GM23248 (cell line): ENCODE measurements at places on chromosomes 11 and 22.

- no peak for DNase-seq
- H3K36me3 ChIP-seq: peaks cover 21% of the 10 kb centered on the region; the same call in 1 of the 2 replicates
- no peak overlapping the region for H3K27ac ChIP-seq
These were observed 414 bp upstream of the MIEF1 start for GRCh38 chr22:39501644-39502108.

DNA sequence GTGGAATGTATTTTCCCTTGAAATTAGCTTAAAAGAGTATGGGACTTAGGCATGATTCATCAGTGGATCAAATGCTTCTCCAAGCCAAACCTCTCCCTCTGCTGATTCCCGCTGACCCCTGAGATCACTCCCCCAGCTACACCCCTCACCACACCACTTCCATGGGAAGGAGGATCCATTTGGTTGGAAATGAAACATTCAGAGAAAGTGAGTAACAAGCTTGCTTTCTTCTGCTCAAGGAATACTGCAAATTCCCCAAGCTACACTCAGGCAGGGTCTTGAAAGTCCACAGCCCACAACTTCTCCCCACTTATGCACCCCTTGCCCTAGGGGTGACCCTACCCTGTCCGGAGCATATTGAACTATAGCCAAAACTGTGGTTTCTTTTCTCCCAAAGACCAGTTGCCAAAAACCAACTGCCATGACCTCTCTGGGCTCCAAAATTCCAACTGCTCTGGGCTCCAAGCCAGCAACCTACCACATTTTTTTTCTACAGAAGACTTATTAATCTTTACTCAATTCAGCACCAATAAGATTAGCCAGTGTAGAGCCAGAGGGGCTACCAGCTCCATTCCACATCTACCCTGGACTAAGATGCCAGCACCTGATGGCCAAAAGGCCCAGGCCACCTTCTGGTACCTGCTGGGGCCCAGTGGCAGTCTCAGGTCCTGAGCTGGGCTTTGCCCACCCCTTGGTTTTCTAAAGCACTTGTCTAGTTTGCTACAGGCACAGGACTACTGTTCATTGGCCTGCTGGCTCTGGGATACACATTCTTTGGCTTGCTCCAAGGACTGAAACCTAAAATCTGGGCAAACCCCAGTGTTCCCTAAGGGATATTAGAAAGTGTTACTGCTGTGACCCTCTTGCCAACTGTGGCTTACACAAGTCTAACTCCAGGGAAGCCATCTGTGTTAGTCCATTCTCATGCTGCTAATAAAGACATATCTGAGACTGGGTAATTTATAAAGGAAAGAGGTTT, 101.1 kb downstream of the MICAL3 start:
- peak overlapping the region; percentile 43 for H3K27ac ChIP-seq
- no peaks in the 10 kb centered on the region for H3K36me3 ChIP-seq
- H3K4me3 ChIP-seq: no peak overlapping the region
- no peaks in the 10 kb centered on the region for H3K27me3 ChIP-seq
- peaks cover 34% of the 10 kb centered on the region for H3K4me1 ChIP-seq

DNA sequence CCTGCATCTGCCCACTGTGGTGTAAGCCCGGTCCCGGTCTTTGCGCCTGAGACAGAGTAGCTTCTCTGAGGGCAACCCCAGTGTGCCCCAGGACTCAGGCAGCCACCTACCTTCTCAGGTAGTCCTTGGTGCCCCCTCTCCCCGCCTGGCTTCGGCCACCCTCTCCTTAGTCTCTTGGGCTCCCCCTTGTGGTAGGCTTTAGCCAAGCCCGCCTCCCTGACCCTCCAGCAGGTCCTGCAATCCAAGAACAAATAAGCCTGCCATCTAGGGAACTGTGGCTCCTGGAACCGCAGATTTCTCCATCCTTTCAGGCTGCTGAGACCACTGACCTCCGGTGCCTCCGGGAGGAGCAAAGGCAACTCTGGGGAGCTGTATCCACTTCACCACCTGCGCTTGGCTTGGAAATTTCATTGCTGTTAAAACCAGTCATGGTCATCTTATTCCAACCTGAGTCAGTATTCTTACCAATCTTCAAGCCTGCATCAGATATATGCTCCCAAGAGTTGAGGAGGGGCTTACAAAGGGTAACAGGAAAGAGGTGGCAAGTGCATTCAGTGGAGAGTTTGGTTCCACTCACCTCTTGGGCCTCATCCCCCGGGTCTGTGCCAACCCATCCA, 52.8 kb upstream of the TENM4 start:
- no peaks in the 10 kb centered on the region for H3K4me1 ChIP-seq
- DNase-seq: peak; percentile 70
- peaks cover 9% of the 10 kb centered on the region; the same call in 1 of the 2 replicates for H3K27me3 ChIP-seq
- no peaks in the 10 kb centered on the region for H3K36me3 ChIP-seq
- no peak overlapping the region for H3K27ac ChIP-seq

DNA sequence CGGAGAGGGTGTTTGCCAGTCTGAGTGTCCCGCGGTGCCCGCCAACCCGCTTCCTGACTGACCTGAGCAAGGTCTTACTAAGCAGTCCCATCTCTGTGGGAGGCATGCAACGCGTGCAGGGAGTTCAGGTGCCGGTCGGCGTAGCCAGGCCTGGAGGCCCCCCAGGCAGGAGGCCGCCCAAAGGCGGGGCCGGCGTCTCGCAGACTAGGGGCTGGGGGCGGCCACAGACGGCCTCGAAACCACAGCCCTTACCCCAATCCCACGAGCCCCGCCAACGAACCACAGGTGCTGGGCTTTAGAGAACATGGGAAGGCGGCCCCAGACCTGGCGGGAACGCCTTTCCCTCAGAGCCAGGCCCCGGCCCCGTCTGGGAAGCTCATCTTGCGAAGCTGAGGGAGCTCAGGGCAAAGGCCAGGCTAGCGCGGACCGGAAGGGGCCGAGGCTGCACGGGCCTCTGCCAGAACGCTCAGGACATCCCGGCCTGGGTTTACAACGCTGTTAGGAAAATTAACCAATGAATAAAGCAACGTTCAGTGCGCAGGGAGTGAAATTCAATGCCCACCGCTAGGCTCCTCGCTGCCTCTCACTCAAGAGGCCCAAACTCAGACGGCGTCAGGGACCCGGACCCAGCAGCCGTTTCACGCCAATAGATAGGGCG, 2.1 kb upstream of the MTFP1 start:
- H3K4me3 ChIP-seq: peak overlapping the region; percentile 79
- H3K4me1 ChIP-seq: peaks cover 43% of the 10 kb centered on the region
- peak overlapping the region; percentile 97 for H3K27ac ChIP-seq
- H3K27me3 ChIP-seq: no peaks in the 10 kb centered on the region
- DNase-seq: peak; percentile 81

DNA sequence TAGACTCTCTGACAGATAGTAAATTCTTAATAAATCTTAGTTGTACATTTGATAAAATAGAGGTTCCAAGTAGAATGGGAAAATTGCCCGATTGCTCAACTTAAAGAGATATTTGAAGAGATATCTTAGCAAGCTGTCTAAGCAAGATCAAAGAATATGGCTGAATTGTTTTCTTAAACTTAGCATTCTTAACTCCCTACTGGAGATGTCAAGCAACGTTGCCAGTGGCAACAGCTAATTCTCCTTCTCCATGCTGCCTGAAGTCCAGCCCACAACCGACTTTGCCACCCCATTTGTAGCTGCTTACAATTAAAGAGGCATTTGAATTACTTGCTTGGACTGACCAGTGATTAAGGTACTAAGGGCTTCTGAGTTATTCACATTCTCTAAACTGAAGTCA, 94.4 kb downstream of the FAM181B start:
- H3K27ac ChIP-seq: no peak overlapping the region
- no peaks in the 10 kb centered on the region for H3K4me1 ChIP-seq
- no peak overlapping the region for H3K4me3 ChIP-seq
- no peak for DNase-seq

DNA sequence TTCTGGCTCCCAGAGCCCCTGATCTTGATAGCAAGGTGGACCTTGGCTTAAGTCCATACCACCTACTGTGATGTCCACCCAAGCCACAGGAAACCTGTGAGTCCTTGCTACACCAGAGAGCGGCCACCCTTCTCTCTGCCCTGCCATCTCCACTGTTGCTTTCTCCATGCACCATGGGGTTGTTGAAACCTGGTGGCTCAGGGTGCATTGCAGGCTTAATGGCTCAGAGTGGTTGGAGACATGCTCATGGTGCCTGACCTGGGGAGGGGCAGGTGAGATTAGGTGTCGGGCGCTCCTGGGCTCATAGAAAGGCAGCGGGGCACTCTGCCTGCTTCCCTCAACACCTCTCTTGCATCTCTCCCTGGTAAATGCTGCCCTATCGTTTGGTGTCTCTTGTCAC, 25.0 kb upstream of the CACNG2 start:
- H3K27me3 ChIP-seq: peaks cover 43% of the 10 kb centered on the region
- H3K4me3 ChIP-seq: no peak overlapping the region
- H3K27ac ChIP-seq: no peak overlapping the region
- DNase-seq: no peak
- no peaks in the 10 kb centered on the region for H3K4me1 ChIP-seq
- no peaks in the 10 kb centered on the region for H3K36me3 ChIP-seq
